ENCODE measurements at places on chromosomes 6 and 20.

- no peak for DNase-seq
Measured at GRCh38 chr20:34820805-34821578, 4.5 kb downstream of the NCOA6 start.

- no peak for DNase-seq
Measured at GRCh38 chr6:63275953-63276352, 43.8 kb downstream of the LGSN start.

DNA sequence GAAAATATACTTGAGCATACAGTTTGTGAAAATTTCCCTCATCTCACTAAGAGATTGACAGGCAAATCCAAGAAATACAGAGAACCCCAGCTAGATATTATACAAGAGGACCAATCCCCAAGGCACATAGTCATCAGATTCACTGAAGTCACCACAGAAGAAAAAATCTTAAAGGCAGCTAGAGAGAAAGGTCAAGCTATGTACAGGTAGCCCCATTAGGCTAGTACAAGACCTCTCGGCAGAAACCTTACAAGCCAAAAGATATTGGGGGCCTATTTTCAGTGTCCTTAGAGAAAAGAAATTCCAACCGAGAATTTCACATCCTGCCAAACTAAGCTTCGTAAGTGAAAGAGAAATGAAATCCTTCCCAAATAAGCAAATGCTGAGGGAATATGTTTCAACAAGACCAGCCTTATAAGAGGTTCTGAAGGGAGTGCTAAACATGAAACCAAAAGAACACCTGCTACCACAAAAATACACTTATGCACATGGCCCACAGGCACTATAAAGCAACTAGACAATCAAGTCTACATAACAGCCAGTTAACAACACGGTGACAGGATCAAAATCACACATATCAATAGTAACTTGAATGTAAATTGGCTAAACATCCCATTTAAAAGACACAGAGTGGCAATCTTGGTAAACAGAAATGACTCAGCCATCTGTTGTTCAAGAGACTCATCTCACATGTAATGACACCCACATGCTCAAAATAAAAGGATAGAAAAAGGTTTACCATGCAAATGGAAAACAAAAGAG is 96.3 kb downstream of the FHL5 start:
- no peak for DNase-seq

DNA sequence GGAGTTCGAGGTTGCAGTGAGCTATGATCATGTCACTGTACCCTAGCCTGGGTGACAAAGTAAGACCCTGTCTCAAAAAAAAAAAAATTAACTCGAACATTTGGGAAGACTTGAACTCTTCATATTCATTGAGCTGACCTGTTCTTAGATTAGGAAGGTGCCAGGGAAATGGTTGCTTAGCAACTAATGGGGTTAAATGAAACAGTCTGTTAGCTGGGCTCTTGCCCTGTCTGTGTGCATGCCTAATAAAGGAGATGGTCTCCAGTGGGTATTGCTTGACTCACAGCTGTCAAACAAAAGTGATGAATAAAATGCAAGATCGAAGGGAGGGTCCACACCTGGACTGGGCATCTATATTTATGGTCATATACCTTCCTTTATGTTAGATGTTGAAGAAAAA is 101.8 kb downstream of the KLHL32 start:
- no peak for DNase-seq

- no peak for DNase-seq
Measured at GRCh38 chr20:17612287-17612991, 42.6 kb downstream of the DSTN start.

DNA sequence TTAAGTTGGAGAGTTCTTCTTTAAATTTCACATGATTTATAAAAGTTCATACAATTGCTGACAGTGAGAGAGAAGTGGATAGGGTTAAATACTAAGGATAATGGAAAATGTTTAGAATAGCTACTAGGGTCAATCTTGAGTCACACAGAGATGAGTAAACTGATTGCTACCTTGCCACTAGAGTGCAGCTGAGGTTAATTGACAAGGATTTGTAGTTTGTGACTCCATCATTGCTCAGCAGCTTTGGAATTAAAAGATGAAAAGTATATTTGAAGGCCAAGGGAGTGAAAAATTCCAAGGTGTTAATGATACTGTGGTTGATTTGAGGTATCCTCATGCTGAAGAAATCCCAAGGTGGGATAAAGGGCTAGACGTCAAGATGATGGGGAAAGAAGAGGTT is 524.0 kb downstream of the UTRN start:
- DNase-seq = no peak

DNA sequence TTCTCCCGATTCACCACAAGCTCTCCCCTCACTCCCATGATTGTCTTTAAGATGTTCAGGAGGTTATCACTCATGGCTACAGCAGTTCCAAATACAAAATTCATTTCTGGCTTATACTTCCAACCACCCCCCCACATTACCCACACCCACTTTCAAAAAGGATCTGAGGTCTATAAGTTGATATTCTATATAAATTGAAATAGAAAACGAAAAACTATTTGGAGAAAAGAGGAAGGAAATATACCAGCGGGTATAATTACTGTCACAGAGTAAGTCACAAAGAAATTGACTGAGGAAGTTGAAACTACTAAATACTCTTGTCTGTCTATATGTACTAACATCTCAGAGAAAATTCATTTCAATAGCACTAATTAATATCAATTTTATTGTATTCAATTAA is 112.7 kb upstream of the TNFAIP3 start:
- no peak for DNase-seq

Data from DMS79 treated with DMSO at 0.1 percent for 48 hours (cell line).